Renal cortical epithelial cell (primary cell): ENCODE measurements at places on chromosomes 6 and 20. TPM values are rescaled to one million over a fixed set of nuclear protein-coding genes. Genes with fewer than 3 reads are reported as not detected.

CRYBG1 gene
- 13.9 and 16.3 TPM in 2 replicates for total RNA-seq

RAB23 gene
- 19.6 and 24.5 TPM in 2 replicates for total RNA-seq

PCED1A gene
- total RNA-seq, result 19.4 and 33.5 TPM in 2 replicates

HNF4A gene
- 4.9 TPM in 1 of 2 replicates, not detected in the other for total RNA-seq

BPIFB1 gene
- not detected in 2 replicates for total RNA-seq

LY6G6D gene
- total RNA-seq, result not detected in 2 replicates

RGS17 gene
- 3.6 and 7.0 TPM in 2 replicates for total RNA-seq

GRCh38 chr20:24149175-24149574, 160.6 kb upstream of the GGTLC1 start:
- DNase-seq, result no peak

DNA sequence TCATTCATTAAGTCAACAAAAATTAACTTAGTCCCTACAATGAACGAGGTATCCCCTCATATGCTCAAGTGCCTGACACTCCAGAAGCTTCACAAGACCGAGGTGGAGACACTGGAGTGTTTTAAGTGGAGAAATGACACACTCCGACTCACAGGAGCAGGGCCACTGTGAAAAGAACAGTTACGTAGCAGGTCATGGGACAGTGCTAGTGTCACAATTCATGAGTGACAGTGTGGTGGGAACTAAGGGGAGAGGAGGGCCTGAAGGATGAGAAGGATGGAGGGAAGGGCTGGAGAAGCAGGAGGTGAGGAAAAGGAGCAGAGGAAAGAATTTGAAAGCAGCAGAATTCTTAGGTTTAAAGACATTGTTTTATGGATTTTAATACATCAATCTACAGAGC, 1.3 kb upstream of the HLA-A start:
- DNase-seq, result no peak

DNA sequence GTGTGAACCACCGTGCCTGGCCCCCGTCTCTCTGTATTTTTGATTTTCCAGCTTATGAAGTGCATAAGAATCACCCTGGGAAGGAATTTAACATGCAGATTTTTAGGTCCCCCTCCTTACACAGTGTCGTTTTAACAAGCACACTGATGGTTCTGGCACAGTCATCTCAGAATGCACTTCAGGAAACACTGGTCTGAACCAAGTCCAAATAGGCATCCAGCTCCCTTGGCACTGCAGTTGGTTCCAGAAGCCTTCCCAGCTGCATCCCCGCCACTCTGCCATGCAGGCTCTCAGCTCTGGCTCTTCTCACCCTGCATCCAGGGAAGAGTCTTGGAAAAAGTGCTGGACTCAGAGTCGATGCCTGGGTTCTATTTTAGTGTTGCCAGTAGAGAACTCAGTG, 20.1 kb downstream of the RIPOR2 start:
- no peak for DNase-seq

DNA sequence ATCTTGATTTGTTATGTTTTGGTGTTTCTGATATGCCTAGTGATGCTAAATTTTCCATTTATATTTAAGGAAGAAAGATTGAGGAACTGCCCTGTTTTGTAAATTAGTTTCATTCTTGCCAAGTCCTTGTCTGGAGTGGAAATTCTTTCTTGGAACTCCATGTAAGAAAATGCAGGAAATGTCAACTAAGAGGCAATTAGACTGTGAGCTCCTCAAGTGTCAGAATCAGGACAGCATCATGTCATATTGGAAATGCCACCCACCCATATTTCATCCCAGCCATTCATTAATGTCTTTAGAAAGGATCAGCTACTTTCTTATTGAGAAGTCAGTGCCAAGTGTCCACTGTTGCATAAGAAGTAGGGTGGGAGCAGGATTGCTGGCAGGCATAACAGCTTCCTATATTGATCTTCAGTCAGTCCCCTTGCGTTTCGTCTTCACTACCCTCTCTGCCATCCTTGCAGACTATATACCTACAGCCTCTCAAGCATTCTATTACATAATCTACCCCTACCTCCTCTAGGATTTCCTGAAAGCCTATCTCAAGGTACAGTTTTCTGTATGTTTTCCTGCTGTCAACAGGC, 42.4 kb downstream of the HAO1 start:
- DNase-seq, result no peak

GRCh38 chr20:57332105-57333089, 2.8 kb downstream of the SPO11 start:
- DNase-seq, result no peak

- DNase-seq, result no peak
Observed at GRCh38 chr6:8000188-8000596, 64.0 kb downstream of the BLOC1S5 start.

DNA sequence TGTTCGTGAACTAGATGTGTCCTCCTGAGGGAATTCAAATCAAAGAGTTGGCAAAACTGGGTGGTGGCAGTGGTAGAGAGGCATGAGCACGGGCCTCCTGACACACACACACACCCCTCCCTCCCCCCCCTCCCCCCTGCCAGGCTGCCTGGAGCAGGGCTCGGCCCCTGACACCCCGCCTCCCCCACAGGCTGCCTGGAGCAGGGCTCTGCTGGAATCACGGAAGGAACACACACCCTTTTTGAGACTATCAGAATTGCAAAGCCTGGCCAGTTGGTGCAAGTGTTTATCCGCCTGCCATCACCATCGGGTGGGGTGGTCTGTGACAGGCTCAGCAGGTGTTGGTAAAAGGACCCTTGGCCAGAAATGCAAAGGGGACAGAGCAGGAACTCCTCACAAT, 59.0 kb downstream of the FAM120B start:
- no peak for DNase-seq

DNA sequence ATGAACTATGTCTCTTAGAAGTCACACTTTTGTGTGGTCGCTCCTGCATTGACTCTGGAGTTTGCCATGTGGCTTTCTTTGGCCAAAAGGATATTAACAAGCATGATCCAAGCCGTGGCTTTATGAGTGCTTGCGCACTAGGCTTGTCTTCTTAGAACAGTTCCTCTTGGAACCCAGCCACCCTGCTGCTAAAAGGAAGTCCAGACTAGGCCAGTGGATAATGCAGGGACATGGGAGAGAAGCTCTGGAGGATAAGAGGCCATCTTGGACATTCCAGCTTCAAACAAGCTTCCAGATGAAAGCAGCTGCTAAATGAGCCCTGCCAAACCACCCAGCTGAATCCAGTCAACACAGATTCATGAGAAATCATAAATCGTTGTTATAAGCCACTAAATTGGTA, 346.4 kb downstream of the CDC5L start:
- no peak for DNase-seq

DNA sequence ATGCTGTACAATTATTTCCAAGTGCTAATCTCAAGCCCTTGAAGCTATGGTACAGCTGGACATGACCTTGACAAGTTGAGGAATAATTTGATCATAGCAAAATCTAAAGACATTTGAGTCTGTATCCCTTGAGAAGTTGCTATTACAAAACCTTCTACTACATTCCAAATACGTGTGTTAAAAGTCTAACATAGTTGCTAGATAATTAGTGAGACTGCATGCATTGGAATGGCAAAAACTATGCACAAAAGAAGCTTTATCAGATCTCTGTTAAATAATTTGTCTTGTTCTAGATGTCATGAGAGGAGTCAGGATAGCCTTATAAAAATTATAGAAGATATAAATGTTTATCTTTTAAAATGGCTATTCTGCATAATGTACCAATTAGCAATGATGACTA, 127.8 kb downstream of the GJA1 start:
- DNase-seq, result no peak

- DNase-seq, result peak; percentile 45
Observed at GRCh38 chr20:1539816-1540419, 17.6 kb downstream of the SIRPD start.

DNA sequence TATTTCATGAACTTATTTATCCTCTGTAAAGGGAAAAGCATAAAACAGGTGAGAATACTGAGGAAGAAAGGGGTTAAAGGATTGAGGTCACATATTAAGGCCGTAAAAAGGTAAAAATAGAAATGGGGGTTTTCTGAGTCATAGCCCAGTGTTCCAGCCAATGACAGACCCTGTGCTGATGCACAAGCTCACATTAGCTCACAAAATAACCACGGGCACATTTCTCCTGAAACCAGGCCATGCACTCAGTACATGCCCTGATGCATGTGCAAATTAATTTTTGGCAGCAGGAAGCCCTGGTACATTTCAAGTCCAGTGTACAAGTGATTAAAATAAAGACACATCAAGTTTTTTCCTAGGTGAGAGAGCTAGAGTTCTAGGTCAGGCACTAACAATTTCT, 194.4 kb downstream of the TMEM200A start:
- no peak for DNase-seq
